ENCODE measurements at places on chromosomes 11 and 22.

- DNase-seq = no peak
Measured at GRCh38 chr11:119720311-119720913, 8.6 kb downstream of the NECTIN1 start.

GRCh38 chr11:81135570-81135969, 1598.1 kb downstream of the FAM181B start:
- DNase-seq = no peak

DNA sequence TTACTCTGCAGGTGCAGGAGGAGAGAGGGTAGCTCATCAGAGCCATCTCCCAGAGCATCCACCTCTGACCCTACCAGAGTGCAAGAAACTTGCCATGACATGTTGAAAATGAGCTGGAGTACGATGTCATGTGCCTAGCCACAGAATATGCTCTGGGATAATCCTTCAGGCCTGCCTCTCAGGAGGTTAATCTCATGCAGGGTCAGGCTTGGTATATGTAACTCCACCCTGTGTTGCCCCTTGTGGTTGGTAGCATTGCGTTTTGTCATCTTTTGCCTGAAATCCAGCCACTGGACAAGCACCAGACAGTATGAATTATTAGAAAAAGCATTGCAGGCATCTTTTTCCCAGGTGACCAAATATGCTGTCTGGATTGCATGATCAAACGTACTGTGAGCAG, 36.2 kb downstream of the CNTF start:
- no peak for DNase-seq

GRCh38 chr11:73652046-73652730, 5.8 kb downstream of the PLEKHB1 start:
- DNase-seq = no peak

DNA sequence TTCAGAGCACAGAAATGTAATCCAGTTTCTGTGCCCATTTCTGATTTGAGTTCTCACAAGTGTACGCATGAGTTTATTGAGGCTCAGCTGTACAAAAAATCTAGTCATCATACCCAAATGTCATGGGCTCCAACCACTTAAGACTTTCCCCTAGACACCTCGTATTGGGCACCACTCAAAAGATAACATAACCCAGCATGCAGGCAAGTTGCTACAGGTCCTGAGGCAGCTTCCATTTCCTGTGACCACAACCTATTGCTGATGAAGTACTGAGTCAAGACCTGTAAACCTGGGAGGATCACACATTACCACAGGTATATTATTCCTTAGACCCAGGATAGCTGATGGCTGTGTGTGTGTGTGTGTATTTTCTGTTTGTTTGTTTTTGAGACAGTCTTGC, 95.2 kb downstream of the MRTFA start:
- no peak for DNase-seq

- DNase-seq = no peak
Measured at GRCh38 chr11:11550534-11550933, 71.3 kb downstream of the GALNT18 start.

- DNase-seq = no peak
Measured at GRCh38 chr22:31139866-31140716, at the start of gene PLA2G3. TSS of gene PLA2G3 (minus strand) at chr22:31140508. CDS start at chr22:31140354, 154 bp downstream.

DNA sequence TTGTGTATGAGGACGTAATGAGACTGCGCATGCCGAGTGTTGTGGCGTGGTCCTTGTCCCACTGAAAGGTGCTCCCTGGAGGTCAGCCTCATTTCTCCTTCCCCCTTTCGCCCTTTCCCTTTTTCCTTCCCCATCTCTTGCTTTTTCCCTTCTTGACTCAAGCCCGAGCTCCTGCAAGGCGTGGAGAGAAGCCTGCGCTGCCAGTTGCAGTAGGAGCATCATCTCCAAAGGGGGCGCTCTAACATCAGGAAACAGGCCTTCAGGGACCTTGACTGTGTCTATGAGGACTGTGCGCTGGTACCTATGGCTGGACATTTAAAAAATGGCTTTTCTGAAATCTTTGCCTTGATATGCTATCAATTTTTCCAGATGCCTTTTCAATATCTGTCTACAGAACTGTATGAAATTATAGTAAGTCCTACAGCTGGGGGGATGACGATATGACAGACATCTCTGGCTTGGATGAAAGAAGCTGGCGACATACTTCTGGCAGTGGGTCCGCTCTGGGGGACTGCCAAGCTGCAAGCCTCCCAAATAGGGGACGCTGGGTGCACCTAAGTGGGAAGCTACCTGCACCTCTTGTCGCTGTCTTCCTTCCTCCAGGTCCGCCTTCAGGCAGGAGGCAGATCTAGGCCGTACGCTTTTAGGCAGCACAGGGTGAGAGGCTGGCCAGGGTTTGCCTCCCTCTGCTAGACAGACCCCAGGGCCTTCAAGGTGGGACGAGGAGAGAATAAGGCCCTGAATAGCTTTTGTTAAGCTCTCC, 96.5 kb downstream of the NXPE2 start:
- no peak for DNase-seq

DNA sequence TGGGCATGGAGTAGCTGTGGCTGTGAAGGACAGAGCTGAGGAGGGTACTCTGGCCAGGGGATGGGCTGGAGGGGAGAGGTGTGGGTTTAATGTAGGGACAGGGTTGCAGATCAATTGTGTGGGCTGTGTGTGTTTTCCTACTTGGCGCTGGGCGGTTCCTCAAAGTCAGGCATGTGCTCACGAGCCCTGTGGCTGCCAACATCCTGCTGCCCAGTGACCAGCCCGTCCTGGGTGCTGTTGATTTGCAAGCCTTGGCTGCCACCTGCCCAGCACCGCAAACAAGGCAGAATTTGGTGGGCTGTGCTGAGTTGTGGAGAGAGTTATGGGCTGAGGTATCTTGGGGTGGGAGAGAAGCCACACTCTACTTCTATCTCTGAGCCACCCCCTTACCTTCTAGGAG, 69.2 kb downstream of the SCN3B start:
- DNase-seq = no peak

GRCh38 chr11:113549611-113550578, 74.7 kb upstream of the DRD2 start:
- no peak for DNase-seq

- no peak for DNase-seq
Measured at GRCh38 chr22:40218723-40219294, 41.1 kb downstream of the TNRC6B start.

DNA sequence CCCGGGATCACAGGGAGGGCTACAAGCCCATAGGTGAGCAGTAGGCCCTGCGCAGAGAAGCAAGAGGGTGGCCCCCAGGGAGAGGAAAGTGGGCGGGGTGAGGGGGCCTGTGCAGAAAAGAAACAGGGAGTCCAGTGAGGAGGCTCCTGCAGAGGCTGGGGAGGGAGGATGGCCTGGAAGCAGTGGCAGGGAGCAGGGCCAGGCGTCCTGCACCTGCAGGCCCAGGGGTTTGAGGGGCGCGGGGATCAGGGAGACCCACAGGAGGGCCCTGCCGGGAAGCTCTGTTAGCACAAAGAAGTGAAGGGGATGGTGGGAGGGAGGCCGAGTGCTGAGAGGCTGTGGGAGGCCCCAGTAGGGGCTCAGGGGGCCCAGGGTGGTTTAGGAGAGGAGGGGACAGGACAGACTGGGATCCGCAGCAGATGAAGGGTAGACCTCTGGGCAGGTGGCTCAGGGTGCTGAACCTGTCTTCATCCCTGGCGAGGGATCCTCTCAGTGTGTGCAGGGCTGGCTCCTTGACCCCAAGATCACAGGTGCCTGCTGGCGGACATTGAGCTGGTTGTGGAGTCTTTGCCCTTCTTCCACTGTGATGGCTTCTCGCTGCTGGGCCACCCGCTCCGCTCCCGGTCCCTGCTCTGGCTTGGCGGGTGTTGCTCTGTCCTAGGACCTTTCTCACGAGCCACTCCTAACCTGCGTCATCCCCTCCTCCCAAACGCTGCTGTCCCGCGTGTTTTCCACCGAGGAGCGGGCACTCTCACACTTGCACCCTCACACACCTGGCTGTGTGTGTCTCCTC, 31.8 kb upstream of the CELSR1 start:
- DNase-seq = no peak

DNA sequence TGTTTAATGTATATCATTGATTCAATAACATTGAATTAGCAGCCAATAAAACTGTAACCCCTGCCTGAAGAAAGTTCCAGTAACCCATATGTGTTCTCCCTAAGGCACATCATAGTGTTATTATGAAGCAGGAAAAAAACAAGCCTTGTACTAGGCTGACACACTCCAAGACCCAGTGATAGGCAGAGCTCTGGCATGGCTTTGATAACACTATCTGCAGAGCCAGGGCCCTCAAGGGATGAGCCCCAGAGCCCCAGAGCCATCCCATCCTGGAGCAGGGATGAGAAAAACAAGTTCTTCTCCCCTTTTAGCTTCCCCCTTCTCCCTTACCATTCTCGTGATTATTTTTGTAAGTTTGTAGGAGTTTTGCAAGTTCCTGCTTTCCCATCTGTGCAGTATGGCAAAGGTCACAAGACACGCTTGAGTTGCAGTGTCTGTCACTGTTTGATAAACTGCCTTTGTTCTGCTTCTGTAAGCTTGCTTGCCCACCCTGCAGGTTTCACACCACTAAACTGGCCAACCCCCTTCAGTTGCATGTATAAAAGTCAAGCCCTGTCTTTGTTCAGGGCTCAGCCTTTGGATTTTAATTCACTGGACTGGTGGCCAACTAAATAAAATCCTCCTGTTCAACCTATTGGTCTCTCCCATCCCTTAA, 22.3 kb upstream of the GUCY1A2 start:
- DNase-seq = no peak

DNA sequence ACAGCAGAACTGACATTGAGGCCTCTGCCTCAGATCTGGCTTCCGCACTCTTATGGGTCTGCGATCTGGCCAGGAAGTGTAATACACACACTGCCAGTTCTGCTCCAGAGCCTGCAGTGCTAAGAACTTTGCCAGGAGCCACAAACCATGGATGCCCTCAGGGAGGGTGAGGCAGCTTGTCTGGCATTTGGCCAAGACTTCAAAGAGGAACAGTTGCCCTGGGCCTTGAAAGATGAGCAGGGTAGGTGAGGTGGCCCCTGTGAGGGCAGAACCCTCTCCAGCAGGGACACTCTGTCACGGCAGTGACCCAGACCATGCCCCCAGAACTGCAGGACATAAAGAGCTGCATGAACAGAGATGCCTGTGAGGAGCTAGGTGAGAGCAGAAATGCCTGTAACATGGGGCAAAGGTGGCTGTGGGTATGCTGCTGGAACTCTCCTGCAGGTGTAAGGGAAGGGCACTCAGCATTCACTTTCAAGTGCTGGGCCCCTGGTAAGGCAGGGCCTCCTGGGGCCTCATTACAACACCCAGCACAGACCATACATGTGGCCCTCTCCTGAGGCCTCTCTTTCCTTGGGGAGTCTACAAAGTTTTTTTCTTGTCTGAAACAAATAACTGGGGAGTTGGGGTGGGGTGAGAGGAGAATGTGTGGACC, 47.3 kb downstream of the NEU3 start:
- DNase-seq = no peak

- no peak for DNase-seq
Measured at GRCh38 chr11:79412761-79413160, 28.1 kb downstream of the TENM4 start.

GRCh38 chr11:36590513-36590912, 3.8 kb upstream of the IFTAP start:
- no peak for DNase-seq

DNA sequence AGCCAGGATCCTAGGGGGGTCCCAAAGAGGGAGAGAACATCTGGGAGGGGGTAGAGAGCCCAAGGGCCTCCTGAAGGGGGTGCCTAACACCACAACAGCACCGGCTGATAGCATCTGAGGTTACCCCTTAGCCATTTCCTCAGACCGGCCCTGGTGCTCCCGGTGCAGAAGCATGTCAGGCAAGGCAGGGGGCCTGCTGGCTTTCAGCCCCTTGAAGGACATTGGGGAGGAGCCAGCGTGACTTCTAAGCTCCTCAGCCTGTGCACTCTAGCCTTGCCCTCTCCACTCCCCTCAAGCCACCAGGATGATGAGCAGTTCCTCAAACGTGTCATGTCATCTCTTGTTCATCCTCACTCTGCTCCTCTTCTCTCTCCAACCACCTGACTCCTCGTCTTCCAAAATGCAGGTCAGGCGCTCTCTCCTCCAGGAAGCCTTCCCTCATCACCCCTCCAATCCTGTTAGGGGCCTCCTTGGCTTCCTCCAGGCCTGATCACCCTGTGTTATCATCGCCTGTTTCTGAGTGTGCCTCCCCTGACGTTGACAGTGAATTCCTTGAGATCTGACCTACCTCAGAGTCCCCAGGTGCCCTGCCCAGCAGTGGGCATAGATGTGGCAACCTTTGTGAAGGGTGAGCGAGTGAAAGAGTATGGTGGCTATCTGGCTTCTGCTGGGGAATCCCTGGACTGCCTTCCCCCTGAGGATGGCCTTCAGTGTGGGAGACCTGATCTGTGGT, 6.1 kb downstream of the P2RY2 start:
- DNase-seq = no peak

DNA sequence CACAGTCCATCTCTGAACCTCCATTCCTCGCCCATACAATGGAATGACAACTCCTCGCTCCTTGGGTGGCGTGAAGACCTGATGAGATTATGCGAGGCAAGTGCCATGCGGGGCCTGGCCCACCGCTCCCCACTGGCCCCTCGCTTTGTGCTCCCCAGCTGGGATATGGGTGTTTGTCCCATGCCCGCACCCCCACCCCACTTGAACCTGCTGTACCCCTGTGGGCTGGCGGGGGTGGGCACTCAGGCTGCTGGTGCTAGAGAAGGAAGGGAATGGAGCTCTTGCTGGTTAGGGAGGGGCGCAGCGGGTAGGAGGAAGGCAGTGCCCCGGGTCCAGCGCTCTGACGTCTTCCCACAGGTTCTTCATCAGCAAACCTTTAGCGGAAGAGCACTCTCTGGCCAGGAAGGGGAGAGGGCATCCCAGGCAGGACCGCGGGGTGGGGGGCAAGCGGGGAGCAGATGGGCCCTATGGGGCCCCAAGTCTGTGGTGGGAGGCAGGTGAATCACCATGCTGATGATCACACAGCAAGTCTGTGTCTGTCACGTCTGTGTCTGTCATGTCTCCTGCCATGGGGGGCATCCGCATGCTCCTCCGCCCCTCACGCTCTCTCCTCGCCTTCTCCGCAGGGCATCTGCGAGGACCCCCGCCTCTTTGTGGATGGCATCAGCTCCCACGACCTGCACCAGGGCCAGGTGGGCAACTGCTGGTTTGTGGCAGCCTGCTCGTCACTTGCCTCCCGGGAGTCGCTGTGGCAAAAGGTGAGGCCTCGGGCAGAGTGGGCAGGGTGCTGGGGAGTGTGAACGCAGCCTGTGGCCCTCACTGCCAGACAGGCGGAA, 9.4 kb upstream of the OMP start:
- DNase-seq = no peak

- DNase-seq = no peak
Measured at GRCh38 chr22:34080433-34080832, 160.2 kb upstream of the LARGE1 start.

GRCh38 chr22:22888571-22889353, 1.1 kb downstream of the IGLL5 start:
- no peak for DNase-seq

DNA sequence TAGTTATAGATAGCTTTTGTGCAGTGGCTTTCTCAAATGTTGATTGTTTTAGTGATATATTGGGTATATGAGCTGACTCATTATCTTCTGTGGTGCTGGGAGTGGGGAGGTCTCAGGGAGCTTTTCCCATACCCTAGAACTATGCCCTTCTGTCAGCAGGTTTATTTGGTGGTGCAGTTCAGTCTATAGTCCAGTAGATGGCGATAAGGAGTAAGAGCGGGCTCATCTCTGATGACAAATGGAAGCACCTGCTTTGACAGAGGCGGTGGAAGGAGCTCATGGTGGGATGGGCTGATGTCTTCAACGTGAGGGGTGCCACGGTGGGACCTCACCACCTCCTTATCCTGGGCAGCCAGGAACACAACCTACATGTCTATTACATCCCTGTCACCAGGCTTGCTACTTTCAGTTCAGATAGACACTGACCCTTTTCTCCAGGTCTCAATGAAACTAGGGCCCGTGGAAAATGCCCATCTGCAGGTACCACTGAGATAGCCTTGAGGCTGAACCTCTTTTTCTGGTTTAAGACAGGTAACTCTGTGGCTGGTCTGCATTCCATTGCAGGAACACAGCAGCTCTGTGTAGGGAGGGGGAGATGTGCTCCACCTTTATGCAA, 13.0 kb upstream of the OR6A2 start:
- DNase-seq = no peak
